T follicular helper cell (primary cell): ENCODE measurements at places on chromosomes 6 and 20.

GRCh38 chr6:142184307-142184706 is 37.2 kb downstream of the VTA1 start:
- DNase-seq: no peak

GRCh38 chr6:88360203-88360797 is 194.2 kb upstream of the CNR1 start:
- no peak for DNase-seq

DNA sequence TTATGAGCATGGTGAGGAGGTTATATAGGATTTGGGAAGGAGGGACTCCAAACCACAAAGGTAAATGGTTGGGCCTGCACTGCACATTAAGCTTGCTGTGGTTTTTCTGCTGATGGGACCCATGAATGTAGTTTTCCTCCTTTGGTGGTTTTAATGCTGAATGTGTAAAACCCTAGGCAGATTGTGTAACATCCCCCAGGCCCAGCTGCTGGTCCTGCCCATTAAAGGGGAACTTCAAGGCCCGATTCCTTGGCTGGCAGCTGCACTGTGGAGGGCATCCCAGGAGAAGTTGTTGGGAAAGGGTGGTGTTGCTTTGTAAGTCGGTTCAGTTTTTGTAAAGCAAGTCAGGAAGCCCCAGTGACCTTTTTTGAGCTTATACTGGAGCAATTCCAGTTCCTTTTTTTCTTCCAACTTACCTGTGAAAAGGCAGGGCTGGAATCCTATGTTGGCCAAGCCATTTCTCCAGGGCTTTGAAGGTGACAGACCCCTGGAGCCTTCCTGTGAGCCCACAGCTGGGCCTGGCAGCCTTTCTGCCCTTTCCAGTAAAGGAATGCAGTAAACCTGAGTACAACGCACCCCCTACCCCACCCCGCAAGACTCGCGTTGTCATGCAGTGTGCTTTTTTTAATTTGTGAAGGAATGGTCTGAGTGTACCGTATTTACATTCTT is 43.1 kb upstream of the NAA20 start:
- no peak for DNase-seq

DNA sequence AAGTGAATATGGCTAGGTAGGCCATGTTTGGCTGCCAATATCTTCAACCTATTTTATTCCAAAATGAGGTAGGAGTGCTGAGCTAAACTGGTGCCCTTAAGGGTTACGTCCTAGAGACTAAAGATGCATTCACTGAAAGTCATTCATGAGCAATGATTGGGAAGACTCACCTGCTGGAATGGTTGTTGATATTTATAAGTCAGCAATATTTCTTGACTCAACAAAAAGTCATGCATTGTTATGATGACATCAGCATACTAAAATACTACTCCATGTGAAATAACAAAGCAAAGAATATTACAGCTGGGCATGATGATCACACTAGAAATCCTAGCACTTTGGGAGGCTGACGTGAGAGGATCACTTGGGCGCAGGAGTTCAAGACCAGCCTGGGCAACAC is 17.6 kb upstream of the NUP153 start:
- DNase-seq: no peak

GRCh38 chr6:30821862-30822784 is 62.2 kb upstream of the DDR1 start:
- no peak for DNase-seq

- no peak for DNase-seq
These were observed 68.0 kb downstream of the FKBP5 start for GRCh38 chr6:35620706-35621105.

GRCh38 chr20:21182832-21183563 is 57.1 kb downstream of the KIZ start:
- DNase-seq: no peak

GRCh38 chr20:49482621-49483017 is at the start of gene KCNB1:
Gene KCNB1 (minus strand): TSS chr20:49482668. CDS start chr20:49482480, 188 bp downstream.
- peak; percentile 9 for DNase-seq

DNA sequence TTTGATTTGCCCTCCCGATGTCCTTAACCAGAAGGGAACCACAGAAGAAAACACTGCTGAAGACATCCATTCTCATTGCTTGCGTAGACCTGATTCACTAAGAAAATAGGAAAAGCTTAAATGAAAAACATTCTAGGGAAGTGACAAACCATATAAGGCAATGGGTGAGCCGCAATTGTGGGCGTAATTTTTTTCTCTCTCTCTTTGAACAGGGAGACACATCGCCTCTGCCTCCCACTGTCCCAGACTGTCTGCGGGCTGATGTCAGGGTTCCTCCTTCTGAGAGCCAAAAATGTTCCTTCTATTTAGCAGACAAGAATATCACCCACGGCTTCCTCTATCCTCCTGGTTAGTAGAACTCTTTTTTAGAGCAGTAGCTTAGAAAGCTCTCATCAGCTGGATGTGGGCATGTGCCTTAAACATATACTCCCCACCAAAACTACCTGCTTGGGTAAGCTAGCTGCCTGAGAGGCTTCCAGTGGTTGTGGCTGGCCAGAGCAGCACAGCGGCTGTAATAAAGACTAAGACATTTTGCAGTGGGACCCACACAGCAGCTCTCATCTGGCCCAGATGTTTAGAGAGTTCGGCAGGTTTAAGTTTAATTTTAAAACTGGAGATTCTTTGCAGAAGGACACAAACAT is 22.7 kb upstream of the CTAGE9 start:
- DNase-seq: no peak

GRCh38 chr6:107244082-107244741 is 128.9 kb upstream of the BEND3 start:
- no peak for DNase-seq

DNA sequence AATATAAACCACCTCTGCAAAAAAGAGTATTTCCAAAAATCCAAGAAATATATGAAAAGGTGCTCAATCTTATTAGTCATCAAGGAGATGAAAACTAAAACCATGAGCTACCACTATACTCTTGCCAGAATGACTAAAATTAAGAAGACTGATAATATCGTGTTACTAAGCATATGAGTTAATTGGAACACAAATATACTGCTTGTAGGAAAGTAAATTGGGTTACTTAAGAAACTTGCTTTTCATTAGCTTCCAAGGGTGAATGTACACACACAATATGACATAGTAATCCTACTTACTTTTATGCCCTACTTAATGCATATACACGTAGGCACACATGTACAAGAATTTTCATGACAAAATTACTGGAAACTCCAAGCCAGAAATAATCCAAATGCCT is 3.4 kb downstream of the THEMIS start:
- DNase-seq: no peak

- peak; percentile 82 for DNase-seq
These were observed 2.2 kb downstream of the PPP1R10 start for GRCh38 chr6:30614843-30615218.

DNA sequence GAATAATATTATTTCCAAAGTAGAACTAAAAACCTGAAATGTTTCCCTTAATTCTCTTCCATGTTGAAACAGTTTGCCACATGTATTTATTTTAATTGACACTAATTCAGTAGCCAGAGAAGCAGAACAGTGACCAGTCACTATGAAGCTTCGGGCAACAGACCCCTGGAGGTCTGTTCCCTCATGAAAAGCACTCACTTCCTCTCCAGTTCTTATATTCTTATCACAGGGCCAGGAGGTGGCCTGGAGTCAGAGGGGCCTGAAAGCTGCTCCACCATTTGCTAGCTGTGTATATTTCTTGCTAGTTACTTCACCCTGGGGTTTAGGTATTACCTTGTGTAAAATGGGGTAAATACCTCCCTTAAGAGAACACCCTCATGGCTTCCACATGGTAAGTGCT is 49.1 kb downstream of the MAP7 start:
- DNase-seq: no peak

GRCh38 chr6:40410821-40411220 is 176.3 kb downstream of the LRFN2 start:
- no peak for DNase-seq

DNA sequence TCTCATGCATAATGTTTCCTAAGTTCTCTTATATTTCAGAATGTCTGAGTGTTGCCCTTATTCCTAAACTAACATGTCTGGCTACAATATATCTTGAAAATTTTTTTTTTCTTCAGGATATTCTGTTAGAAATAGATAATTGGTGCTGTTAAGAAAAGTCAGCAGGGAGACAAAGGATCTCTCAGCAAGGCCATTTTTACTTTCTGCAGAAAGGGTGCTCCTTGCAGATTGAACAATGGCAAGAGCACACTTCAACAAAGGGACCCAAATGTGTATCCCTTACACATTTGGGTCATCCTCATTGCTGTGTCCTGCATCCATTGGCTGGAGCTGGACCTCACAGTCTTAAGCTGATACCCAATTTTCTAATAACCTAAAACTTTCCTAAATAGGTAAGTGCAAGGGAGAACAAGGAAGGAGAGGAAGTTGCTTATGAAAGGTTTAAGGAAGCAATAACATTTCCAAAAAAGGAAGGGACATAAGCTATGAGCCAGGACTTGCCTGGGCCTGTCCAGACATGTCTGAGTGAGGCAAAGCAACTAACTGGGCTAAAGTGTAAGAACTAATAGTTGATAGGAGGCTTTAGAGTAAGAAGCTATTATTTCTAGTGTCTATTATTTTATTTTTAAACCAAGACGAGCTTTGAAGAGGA is 429.6 kb downstream of the BCKDHB start:
- DNase-seq: no peak

DNA sequence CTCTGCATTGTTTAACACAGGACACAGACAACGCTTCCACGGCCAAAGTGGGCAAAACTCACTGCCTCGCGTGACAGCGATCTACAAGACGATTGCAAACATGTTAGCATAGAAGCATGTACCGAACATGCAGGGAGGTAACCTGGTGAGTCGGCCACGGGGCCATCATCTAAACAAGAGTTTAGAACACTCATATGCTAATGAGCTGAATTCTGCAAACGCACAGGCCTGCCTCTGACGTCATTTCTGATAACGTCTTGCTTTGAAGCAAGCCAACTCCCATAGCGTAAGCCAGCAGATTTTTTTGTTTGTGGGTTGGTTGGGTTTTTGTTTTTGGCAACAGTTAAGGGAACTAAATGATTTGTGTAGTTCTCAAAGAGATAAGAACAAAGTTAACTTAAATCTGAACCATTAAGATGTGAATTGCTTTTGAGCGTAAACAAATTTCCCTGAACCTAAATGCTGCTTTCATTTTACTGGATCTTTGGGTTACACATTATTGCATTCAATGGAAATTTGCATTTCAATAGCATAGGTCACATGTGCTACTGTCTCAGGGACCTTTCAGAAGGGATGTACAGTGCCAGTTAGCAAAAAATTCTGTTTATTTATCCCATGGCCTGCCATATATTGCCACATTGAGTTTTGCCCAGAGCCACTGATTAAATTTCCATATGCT is 184.5 kb upstream of the PDE10A start:
- DNase-seq: no peak

DNA sequence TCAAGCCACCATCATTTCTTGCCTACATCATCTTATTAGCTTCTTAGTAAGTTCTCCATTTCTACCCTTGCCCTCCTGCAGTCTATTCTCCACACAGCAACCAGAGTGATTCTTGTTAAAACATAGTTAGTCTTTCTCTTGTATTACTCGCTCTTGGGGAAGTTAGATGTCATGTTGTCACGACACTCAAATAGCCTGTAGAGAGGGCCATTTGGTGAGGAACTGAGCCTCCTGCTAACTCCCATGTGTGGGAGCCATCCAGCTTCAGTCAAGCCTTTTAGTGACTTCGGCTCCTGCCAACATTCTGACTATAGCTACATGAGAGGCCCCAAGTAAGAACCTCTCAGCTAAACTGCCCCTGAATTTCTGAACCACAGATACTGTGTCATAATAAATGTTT is 395.4 kb downstream of the CDC5L start:
- DNase-seq: no peak

- DNase-seq: no peak
These were observed 105.7 kb upstream of the LAMP5 start for GRCh38 chr20:9408422-9409300.

DNA sequence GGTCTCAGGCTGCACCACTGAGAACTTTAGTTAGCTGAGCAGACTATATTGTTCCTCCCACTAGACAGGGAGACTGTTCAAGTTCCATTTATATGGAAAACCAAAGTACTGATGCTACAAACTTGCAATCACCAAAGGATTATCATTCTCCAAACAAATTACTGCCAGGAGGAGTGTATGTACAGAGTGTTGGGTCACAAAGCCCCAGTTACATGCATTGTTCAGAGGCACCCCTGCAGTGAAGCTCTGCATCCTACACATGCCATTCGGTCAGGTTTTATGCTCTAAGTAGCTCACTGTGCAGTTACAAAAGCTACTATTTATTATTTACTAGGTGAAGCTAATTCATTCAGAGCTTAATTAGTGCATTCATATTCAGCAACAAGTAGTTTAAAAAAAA is 75.8 kb downstream of the SMLR1 start:
- DNase-seq: no peak

GRCh38 chr20:17743677-17744076 is 43.9 kb downstream of the BANF2 start:
- no peak for DNase-seq

DNA sequence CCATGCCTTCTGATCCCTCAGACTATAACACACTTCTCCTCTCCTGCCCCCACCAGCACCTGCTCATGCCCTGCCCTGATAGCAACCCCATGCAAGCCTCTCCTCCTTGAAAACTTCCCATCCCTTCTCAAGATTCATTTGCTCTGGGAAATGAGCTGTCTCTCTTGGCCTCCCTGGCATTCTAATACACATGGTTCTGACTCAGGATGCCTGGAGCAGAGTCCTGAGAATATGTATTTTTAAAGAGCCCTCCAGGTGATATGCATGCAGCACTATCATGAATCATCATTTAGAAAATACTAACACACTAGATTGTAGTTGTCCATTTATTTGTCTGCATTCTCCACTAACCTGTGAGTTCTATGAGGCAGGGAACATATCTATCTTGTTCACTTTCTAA is 26.6 kb downstream of the HDGFL1 start:
- DNase-seq: no peak

DNA sequence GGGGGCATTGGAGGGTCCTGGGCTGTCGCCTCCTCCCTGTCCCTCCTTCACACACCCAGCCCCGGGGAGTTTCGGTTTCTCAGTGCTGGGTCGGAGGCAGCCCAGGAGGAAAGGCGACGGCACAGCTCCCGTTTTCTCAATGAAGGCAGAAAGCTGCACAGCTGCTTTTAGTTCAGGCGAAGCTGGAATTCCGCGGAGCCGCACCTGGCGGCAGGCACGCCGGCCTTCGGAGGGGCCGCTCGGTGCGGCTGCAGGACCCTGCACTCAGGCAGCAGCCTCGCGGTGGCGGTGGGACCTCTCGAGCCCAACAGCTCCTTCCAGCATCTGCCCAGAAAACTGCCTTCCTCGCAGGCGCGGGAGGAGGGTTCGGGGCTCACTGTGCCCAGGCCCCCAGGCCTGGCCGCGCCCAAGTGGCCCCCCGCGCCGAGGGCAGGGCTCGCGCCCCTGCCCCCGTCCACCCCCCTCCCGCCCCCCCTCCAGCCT is 4.6 kb downstream of the FOXQ1 start:
- DNase-seq: no peak
